Dermis blood vessel endothelial cell (primary cell): ENCODE measurements at places on chromosomes 16 and 17. TPM values are rescaled to one million over a fixed set of nuclear protein-coding genes. Genes with fewer than 3 reads are reported as not detected.

DNA sequence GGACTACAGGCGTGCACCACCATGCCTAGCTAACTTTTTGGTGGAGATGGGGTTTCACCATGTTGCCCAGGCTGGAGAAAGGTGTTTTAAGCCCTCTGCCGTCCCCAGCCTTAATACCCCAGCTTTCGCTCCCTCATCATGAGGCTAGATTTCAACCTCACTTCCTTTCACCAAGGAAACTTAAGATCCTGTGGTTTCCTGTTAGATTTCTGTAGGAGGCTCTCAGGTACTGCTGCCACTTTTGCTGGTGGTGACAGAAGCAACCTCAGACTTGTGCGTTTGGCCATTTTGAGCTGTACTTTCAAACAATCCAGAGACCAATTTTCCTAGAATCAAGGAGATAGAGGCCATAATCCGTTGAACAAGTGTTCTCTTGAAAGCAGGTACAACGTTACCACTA is 36.2 kb downstream of the MPHOSPH6 start:
- no peak for DNase-seq

- DNase-seq, result peak; percentile 40
Observed at GRCh38 chr16:50711862-50712559, 18.6 kb downstream of the NOD2 start.

Gene STAC2
- total RNA-seq, result 0.05 and 0.34 TPM in 2 replicates

Gene NSRP1
- 10.6 and 13.0 TPM in 2 replicates for total RNA-seq

DNA sequence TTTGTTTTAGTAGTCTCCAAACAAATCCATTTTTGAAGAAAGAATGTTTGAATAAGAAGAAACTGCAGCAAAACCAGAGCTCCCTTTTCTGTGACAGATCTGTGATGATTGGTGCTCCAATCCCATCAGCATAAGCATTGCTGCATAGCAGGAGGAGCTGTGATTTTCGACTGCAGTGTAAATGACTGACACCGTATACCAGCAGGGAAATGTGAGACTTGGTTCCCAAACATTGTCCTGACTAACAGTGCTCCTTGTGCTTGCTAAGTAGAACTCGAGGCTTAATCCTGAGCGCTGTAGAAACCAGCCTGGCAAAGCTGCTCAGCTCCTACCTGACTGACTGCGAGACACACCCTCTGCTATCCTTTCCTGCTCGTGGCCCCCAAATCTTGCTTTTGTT is 57.2 kb downstream of the NUP93 start:
- no peak for DNase-seq
